CD8-positive, alpha-beta memory T cell (primary cell): ENCODE measurements at places on chromosomes 7 and 10.

- no peak for DNase-seq
These were observed 24.3 kb downstream of the ABCB4 start for GRCh38 chr7:87451187-87451586.

GRCh38 chr10:1367938-1368841 is 312.0 kb downstream of the WDR37 start:
- no peak for DNase-seq

DNA sequence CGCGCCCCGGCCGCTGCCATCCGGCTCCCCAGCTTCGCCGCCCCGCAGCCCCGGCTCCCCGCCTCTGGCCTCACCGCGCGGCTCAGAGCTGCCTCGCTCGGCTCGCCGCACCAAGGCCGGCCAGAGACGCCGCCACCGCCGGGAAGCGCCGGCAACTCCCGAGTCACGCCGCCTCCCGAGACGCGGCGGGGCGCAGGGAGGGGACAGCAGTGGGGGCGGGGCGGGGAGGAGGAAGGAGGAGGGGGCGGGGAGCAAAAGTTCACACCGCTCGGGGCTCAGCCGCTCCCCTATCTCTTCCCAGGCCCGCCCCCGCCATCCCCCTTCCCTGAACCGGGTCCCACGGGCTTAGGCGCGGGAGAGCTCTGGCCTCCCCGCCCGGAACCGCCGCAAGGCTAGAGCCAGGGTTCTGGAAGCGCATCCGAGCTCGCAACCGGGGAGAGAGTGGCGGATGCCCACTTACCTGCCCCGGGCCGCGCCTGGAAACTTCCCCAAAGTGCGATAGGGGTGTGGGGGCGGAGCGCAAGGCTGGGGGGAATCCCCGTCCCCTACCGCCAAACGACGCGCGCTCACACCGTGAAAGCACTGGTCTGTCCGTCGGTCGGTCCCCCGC is 1.0 kb downstream of the CHST15 start:
- no peak for DNase-seq

DNA sequence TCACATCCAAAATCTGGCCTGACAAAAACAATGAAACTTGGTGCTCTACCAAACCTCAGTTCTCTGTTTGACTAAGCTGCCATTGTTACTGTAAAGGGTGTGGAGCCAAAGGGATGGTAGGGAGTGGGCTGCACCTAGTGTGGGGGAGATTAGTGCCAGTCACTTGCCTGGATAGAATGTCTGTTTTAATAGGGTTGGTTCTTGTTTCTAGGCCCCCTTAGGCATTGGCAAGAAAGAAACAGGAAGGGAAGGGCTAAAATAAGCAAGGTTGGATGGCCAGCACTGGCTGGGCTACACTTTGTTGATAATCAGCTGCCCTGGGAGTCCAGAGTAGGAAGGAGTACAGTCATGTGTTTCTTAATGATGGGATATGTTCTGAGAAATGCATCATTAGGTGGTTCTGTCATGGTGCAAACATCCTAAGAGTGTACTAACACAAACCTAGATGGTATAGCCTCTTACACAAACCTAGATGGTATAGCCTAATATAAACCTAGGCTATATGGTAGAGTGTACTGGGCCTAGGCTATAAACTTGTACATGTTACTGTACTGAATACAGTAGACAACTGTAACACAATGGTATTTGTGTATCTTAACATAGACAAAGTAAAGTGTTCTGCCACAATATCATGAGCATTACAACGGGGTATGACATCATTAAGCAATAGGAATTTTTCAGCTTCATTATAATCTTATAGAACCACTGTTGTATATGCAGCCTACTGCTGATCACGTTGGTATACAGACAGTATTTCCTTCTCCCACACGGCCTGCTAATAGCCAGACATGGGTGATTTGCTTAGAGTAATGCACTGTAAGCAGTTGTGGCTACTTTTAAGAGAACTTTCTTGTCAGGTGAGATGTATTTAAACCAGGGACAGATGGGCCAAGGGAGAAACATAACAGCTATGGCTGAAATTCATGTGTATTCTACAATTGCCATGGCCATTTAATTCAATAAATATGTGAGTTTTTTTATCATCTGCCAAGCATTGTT is 15.4 kb downstream of the BBIP1 start:
- no peak for DNase-seq

- DNase-seq, result no peak
These were observed 474 bp upstream of the NSMCE4A start for GRCh38 chr10:121975295-121976086.

GRCh38 chr7:7829667-7830066 is 111.3 kb upstream of the RPA3 start:
- DNase-seq, result no peak

GRCh38 chr7:26500749-26501352 is 209.2 kb downstream of the SNX10 start:
- DNase-seq, result no peak

GRCh38 chr7:149683181-149683580 is 90.2 kb downstream of the ZNF467 start:
- no peak for DNase-seq
